Forelimb muscle (tissue), 1 donor: ENCODE measurements at places on chromosomes 3 and 15. TPM values are rescaled to one million over a fixed set of nuclear protein-coding genes. Genes with fewer than 3 reads are reported as not detected.
A peak's percentile ranks its signal among the peaks of the same experiment; 100 is the strongest.

PSMA4 gene
- 148 TPM for polyA plus RNA-seq

MAP1A gene
- polyA plus RNA-seq, result 28.3 TPM

CDCP1 gene
- 0.34 TPM for polyA plus RNA-seq

STAC gene
- 40.1 TPM for polyA plus RNA-seq

ZNF80 gene
- polyA plus RNA-seq, result not detected

CCR8 gene
- polyA plus RNA-seq, result not detected

POLQ gene
- 2.5 TPM for polyA plus RNA-seq

ATP13A5 gene
- polyA plus RNA-seq, result 0.63 TPM

DNA sequence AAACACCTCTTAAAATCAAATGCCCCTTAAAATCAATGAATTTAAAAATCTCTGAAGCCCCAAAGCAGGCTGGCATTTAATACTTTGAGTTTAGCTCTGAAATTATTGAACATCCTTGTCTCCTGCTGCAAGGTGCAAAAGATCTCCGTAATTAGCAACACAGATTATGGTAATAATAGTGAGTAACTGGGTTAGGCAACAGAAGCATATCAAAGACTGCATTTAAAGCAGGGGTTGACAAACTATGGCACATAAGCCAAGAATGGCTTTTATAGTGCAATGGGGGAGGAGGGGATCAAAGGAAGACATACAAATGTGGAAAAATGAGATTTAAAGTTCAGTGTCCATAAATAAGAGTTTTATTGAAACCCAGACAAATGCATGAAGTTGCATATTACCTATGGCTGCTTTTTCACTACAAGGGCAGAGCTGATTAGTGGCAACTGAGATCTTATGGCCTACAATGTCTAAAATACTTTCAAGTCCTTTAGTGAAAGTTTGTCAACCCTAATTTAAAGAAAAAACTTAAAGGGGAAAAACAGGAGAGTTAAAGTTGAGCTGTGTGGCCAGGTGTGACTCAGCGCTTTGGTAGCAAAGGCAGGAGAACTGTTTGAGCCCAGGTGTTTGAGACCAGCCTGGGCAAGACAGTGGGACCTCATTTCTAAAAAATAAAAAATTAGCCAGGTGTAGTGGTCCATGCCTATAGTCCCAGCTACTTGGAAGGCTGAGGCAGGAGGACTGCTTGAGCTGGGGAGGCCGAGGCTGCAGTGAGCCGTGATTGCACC lies 157.6 kb downstream of the TBL1XR1 start:
- DNase-seq, result no peak

- DNase-seq, result no peak
These were observed 45.0 kb upstream of the FOXP1 start for GRCh38 chr3:71628522-71628921.

GRCh38 chr3:71564361-71564760 lies 19.2 kb downstream of the FOXP1 start:
- no peak for DNase-seq

DNA sequence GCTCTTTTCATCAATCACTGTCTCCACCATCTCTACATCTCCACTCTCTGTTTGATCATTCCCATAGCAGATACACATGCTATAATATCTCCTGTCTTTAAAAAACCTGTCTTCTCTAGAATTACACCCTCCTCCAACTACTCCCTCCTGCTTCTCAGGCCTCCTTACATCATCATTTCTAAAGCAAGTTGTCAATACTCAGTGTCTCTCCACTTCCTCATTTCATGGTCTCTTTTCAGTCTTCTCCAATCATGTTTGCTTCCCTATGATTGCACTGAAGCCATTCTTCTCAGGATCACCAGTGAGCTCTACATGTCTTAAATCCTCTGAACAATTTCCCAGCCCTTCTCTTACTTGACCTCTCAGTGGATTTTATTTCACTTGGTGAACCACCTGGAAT lies 87.0 kb upstream of the ZNF280D start:
- DNase-seq, result no peak

GRCh38 chr15:27665002-27665401 lies 434.1 kb downstream of the OCA2 start:
- no peak for DNase-seq

- peak; percentile 46 for DNase-seq
These were observed 29.6 kb downstream of the LRRC3B start for GRCh38 chr3:26652164-26652563.

- DNase-seq, result no peak
These were observed 262.9 kb downstream of the TIGIT start for GRCh38 chr3:114556657-114557213.

DNA sequence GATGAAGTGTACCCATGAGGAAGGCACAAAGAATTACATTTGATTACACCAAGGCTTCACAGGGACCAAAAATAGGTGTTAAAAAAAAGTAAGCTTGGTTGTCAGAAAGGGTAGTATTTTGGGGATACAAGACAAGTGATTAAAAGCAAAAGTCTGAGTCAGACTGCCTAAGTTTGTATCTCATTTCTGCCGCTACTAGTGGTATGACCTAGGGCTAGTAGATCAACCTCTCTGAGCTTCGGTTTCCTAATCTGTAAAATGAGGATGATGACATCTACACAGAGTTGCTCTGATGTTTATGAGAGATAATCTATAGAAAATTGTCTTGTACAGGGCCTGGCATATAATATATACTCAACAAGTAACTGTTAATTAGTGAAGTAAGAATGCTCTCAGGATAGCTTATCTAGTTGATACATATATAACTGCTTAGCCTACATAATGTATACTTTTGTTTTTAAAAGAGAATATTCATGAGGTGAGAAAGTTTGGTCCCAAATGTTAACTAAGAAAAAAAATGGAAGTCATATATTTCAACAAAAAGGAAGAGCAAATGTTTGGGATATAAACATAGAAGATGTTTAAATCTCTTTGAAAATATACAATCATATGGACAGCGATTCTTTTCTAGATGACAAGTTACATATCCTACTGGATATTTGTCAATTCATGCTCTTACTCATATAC lies 163.0 kb upstream of the SLC2A2 start:
- no peak for DNase-seq

DNA sequence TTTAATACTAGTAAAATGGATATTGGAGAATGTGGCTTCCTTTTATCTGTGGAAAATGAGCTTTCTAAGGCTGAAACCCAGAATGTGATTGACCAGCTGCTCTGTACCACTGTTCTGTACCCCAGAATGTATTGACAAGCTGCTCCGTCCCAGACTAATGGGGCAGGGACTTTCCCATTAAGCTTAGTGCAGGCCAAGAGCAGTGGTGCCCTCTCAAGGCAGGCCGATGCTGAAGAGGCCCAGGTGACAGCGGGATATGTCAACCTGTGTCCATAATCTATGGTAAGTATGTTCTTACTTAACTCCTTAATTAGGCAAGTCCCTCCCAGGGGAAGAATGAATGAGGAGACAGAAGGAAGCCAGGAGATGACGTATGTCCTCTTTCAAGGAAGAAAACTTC lies 31.1 kb downstream of the SGO1 start:
- no peak for DNase-seq

DNA sequence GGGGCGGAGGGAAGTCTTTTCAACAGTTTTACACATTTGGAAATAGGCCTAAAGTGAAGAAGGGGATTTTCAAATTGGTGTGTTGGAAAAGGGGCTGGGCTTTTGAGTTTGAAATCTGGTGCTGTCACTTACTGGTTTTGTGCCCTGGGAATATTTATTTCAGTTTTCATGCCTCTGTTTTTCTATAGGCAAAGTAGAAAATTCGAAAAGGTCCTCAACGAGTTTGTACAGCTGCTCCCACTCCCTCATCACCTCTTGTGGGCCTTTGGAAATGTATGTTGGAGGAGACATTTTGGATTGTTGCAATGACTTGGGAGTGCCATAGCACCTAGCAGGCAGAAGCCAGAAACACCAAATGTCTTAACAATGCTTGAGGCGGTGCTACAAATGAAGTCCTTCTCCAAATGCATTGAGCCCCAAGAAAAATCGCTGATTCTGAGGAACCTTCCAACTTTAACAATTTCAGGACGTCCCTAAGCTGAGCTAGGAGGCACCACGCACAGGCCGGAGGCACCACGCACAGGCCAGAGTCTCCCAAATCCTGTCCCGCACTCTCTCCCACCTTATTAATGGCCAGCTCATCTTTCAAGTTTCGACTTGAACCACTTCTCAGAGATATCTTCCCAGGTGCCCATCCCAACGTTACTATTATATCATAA lies 639 bp upstream of the POLR2M start:
- DNase-seq, result no peak

- DNase-seq, result no peak
These were observed 54.8 kb upstream of the POMGNT2 start for GRCh38 chr3:43160664-43161063.

DNA sequence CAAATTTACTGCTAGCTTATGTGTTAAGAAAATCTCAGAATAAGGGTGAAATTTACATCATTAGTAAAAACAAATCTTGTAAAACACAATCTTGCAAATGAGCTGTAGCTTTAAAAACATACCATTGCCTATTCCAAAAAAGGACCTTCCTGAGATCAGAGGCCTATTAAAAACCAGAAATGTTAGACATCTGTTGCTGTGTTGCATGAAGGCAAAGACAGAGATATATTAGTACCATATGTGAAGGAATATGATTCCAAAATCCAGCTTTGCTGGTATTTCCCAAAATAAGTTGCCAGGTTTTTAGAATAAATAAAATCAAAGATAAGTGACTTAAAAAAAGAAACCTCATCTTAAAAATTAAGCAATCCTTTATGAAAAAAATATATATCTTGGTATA lies 504.1 kb upstream of the CDIN1 start:
- peak; percentile 20 for DNase-seq

- DNase-seq, result no peak
These were observed 253.3 kb downstream of the CLSTN2 start for GRCh38 chr3:140188285-140188684.

DNA sequence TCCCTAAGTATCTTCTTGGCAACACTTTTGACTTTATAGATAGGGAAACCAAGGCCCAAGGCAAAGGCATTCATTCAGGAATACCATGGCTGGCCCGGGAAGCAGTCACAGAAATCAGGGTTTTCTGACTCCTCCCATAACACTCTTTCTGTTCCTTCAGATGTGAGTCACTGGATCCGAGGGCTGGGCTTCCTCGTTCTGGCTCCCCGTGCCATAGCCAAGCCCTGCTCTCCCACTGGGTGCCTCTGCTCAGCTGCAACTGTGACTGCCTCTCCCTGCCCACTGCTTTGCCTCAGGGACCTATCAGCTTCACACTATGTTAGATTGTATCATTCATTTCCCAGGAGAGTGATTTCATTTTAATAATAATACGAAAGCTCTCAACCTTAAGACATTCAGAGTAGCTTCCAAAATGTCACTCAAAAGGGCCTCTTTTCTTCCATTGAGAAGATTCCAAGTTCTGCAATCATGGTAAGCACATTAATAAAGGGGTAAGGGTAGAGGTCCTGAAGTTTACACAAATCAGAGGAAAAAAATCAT lies 50.2 kb downstream of the GABRB3 start:
- DNase-seq, result no peak

DNA sequence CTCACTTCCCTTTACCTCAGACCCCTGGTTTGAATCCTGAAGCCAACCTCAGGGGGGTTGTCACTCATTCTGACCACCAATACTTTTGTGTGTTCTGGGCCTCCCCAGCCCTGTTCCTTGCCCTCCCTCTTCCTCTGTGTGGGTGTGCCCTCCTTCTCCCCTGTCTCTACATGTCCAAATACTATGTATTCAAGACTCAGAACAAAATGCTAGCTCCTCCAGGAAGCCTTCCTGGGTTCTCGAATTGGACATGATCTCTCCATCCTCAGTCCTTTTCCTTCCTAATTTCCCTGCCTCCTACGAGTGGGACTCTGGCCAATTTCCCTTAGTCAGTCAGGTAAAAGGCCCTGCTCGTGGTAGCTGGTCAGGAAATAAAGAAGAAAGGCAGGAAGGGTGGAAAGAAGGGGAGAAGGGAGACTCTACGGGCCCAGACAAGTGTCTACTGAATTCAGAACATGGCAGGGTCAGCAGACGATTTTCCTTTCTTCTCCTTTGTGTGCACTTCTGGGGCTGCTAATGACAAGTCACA lies 79.7 kb downstream of the BDH1 start:
- DNase-seq, result no peak

- DNase-seq, result no peak
These were observed 108.4 kb downstream of the GHSR start for GRCh38 chr3:172339892-172340291.

DNA sequence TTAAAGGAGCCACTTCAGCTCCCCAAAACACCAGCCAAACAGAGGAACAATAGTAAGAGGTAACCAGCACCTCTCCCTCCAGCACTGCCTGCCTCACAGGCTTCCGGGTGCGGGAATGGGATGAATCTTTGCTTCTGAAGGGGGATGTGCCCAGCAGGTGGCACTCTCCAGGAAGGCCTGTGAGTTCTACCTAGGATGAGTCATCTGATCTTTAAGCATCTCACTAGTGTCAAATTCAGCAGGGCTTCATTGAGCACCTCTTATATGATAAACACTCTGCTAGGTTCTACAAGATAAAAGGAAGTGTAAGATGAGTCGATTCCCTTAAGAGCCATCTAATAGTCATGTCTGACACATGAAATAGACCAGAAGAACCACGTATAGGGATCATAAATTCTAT lies 237.4 kb upstream of the UMPS start:
- no peak for DNase-seq

DNA sequence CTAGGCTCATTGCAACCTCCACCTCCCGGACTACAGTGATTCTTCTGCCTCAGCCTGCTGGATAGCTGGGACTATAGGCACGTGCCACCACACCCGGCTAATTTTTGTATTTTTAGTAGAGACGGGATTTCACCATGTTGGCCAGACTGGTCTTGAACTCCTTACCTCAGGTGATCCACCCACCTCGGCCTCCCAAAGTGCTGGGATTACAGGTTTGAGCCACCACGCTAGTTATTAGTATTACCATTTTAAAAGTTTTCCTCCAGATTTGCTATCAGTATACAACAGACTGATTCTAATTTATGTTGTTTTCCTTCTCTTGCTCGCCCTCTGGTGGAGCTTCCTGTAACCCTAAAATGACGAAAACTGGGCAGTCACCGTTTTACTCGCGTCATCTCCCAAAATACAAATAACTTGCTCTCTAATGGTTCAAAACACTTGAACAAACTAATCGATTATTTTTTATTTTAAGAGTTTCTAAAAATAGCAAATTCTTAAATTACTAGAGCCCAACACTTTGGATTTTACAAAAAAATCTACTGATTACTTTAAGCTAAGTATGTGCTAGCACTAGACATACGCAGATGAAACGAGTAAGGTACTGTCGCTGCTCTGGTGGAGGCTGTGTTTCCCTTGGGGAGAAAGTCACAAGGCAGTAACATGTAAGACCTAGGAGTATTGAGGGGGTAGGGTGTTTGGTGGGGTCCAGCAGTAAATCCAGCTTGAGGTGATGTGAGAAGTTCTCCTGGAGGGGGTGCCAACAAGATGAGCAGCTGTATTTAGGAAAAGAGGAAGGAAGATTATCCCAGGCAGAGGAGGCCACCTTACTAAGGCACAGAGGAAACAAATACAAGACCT lies 203.3 kb downstream of the MBNL1 start:
- peak; percentile 56 for DNase-seq

GRCh38 chr15:61545763-61546162 lies 316.7 kb upstream of the RORA start:
- no peak for DNase-seq

DNA sequence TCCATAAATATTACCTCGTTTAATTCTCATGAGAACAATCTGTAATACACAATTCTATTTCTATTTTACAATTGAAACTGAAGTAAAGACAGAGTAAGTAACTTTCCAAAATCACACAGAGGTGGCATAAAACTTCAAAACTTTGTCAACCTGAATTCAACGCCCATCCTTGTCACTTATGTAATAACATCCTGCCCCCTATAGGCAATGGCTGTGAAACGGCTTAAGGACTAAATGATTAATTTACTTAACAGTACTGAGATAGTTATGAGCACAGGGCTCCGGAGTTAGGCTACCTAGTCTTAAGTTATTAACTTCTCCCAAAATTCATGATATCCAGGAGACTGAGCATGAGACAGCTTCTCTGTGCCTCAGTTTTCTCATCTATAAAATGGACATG lies 293.1 kb upstream of the CHRM5 start:
- DNase-seq, result no peak
